HuH-7 (cell line): ENCODE measurements at places on chromosomes 13 and 19.

DNA sequence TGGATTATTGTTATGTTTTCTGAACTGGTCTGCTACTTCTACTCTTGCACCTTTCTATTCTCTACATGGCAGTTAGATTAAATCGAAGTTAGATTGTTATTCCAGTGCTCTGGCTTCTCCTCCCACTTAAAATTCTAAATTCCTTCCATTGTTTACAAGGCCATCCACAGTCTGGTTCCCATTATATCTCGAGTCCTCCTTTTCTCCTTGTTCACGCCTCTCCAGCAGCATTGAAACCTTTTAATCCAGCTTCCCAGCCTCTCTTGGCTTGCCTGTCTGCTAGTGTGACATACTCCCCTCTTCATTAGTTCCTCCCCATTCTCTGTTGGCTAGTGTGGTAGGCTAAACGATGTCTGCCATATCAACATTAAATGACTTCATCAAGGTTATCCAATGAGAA, 54.5 kb downstream of the DNAJC15 start:
- DNase-seq: no peak

DNA sequence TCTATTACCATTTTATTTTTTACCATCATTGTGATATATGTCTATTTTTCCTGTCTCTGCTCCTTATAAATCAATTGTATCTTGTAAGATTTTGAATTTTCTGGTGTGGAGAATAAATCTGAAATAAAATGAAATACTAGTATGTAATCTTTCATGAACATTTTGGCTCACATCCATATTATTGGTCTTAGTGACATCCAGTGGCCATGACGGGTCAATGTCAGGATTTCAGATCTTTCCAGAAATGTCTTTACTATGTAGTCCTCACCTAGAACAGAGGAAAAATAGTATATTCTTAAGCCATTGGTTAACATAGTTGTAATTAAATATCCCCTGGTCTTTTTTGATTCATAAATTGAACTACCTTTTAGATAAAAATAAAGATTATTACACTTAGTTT, 109.8 kb upstream of the GPC6 start:
- no peak for DNase-seq

GRCh38 chr13:111595276-111595675, 274.8 kb downstream of the TEX29 start:
- no peak for DNase-seq

DNA sequence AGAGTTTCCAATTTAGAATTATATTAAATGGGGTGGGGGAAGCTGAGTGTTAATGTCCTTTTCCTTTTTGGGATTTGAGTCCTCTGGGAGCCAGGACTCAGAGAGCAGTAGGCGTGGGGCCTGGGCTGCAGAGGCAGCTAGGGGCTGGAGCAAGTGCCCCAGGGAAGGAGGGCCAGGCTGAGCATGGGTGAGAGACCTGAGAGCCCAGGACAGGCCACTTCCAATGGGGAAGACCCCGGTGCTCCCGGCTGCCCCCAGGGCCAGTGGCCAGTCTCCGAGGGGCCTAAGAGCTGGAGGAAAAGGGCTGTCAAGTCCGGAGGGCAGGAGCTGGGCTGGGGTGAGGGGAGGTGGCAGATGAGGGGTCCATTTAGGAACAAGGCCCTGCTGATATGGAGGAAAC, 371.5 kb downstream of the ZNF536 start:
- DNase-seq: no peak

- DNase-seq: no peak
These were observed 36.3 kb downstream of the STOML3 start for GRCh38 chr13:38954291-38954690.

DNA sequence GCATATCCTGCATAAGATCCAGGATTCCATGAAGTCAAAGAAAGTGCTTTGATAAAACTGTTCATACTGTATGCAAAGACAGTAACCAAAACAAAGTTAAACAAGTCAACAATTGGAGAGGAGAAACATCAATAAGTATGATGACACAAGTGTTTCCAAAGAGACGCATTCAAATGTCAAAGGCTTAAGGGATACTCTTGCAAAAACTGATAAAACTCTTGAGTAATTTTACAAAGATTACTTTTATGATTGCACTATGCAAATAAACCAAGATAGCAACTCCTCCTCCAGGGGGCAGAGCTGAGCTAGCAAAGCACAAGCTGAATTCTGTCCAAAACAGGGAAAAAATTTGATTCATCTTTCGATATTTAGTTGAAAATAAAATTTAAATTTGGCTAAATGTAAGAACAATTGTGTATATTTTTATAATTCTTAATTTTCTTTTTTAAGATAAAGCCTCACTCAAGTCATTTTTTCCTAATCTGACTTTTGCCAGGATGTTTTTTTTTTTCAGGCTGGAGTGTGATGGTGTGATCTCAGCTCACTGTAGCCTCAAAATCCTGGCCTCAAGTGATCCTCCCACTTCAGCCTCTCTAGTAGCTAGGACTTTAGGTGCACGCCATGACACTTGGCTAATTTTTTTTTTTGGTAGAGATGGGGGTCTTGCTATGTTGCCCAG, 84.0 kb downstream of the MZT1 start:
- peak; percentile 20 for DNase-seq

DNA sequence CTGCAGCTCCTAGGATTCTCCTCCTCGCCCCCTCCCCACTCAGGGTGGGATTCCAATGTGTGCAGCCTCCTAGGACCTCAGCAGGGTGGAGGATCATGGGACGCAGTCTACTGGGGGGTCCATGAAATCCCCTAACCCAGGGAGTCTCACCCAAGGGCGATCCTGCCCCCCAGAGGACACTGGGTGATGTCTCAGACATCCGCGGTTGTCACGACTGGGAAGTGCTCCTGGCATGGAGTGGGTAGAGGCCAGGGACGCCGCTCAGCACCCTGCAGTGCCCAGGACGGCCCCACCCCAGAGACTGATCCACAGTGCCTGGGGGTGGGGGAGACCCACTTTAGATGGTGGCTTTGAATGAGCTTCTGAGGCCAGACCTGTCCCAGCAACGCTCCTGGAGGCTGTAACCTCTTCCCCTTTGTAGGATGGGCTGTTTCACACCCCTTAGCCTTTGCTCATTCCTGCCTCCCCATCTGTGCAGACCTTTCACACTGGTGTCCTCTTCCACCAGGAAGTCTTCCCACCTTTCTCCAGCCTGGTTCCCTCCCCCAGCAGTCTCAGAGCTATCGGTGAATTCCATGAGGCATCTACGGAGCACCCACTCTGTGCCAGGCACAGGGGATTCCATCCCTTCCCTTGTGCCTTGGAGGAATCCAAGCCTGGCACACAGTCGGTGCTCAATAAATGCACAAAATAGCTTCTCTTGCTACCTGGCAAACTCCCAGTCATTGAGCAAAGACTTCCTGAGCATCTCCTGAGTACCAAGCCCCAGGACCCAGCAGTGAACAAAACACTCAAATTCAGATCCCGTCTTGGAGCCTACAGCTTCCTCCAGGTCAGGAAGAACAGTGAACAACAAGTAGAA, 10.5 kb downstream of the SMIM24 start:
- no peak for DNase-seq

- no peak for DNase-seq
These were observed 2.8 kb downstream of the PCDH9 start for GRCh38 chr13:67227131-67227983.

- no peak for DNase-seq
These were observed at the start of gene BTBD2 for GRCh38 chr19:2015608-2015950. BTBD2 (minus strand) TSS chr19:2015714; CDS start chr19:2015703, 11 bp downstream.

DNA sequence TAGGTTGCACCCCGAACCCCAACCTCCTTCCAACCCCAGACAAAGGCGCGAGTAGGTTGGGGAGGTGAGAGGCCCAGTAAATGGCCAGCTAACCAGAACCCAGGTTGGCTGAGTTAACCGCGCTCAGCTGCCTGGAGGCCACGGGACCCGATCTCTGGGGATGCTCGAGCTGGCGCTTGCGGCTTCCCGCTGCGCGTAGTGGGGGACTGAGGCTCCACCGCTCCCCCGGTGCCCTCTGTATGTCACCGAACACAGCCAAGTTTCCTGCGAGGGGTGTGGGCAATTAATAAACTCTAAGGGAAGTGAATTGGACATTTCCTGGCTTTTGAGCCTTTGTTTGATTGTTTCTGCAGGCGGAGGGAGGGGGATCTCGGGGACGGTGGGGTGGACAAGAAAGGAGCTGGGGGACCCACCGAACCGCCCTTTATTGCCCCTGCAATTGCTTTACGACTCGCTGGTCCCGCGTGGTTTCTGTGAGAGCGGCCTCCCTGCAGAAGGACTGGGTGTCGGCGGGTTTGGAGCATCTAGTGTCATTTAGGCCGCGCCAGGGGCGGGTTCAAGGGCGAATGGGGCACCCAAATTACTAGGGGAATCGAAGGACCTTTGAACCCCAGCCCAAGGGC, 3.5 kb upstream of the ZIC5 start:
- DNase-seq: no peak

GRCh38 chr19:4199699-4200293, 17.3 kb downstream of the ANKRD24 start:
- peak; percentile 75 for DNase-seq

- no peak for DNase-seq
These were observed 32.6 kb downstream of the UBL3 start for GRCh38 chr13:29817604-29818378.

DNA sequence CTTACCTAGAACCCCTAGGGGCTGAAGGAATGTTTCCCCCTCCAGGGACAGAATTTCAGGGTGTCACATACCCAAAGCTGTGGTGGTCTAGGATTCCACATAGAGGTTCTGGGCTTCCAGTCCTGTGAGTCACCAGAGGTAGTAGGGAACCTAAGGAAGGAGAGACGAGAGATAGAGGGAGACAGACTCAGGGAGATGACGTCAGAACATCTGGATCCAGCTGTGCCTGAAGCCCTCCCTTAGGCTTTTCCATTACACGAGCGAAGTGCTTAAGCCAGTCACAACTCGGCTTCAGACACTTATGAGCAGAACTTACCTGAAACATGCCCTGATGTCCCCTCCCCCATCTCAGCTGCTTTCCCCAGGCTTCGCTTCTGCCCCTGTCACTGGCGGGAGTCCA, 11.8 kb upstream of the SELENOW start:
- DNase-seq: no peak

DNA sequence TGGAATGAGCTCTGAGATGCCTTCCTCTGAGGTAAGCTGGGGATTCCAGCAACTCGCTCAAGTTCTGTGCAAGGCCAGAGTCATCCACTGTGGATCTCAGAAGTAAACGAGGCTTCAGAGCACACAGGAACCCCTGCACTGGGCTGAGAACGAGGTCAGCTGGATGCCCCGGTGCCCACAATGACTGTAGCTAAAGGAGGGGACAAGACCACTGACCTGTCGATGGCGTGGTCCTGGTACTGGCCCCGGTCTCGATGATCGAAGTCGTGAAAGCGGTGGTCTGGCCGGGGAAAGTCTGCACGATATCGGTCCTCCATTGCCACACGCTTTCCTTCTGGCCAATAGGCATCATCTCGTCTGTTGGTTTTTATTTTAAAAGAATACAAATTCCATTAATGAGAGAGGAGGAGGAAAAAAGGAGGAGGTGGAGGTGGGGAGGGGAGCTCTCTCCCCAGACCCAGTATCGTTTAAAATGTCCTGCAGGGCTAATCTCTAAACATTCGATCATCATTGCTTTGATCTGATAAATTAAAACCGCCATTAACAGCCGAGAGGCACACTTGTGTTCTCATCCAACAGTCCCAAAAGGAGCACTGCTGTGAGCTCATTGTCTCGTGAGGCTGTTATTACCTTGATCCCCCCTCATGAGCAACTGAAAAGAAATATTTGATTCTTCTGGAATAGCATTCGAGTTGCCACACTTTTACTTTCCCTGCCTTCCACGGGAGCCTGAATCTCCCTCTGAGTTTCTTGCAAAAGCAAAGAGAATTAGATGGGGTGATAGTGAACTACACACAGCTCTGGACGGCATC, 25.0 kb upstream of the TINCR start:
- DNase-seq: no peak

DNA sequence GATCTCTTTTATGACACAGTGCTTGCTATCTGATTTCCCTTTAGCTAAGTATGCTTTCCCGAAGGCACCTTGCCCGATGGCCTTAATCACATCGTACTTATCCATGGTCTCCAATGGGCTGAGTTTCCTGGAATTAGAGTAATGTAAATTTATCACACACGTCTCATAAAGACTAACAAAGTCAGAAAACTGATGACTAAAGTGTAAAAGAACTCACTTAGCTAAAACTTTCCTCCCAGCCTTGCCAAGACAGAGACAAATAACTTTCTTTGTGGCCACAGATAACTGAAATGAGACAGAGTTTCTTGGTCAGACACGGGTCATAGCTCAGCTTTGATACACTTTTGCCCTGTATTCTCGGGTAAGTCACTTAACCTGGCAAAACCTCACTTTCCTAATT, 1.5 kb downstream of the NEK5 start:
- DNase-seq: no peak
